Left kidney (tissue), 8 donors: ENCODE measurements at places on chromosomes 1 and 21. TPM values are rescaled to one million over a fixed set of nuclear protein-coding genes. Genes with fewer than 3 reads are reported as not detected.

The RIPPLY3 gene
- polyA plus RNA-seq = 3.1 TPM

The RAB3B gene
- 7.3 TPM for polyA plus RNA-seq

DNA sequence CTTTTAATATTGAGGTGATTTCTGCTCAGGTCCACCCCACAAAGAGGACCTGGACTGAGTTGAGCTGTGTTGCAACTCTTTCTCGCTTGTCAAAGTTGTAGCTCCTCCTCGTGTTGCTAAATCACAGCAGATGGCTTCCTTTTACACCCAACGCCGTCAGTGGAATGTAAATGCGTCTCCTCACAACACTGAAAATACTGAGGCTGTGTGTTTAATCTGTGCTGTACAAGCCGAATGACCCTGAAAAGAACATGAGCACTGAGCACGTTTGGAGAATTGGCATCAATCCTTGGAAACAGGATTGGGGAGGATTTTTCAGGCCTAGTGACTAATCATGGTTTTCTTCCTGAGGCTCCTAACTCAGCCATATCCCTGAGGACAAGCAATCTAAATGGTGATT, 196.0 kb downstream of the CRB1 start:
- peak; percentile 54 for DNase-seq

DNA sequence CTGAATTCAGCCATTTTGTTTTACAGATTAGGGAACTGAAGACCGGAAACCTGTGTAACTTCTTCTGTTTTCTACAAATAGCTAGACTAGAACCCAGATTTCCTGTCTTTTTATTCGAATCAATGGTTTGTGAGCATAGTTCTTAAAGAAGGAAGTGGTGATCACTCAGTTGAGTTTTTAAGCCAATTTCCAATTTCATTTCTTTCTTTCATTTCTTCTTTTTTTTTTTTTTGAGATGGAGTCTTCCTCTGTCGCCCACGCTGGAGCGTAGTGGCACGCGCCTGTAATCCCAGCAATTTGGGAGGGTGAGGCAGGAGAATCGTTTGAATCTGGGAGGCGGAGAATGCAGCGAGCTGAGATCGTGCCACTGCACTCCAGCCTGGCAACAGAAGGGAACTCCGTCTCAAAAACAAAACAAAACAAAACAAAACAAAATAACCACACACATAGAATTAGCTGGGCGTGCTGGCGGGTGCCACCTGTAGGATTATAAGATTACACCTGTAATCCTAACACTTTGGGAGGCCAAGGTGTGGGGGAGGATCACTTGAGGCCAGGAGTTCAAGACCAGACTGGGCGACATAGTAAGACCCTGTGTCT, 3.0 kb upstream of the MDM4 start:
- no peak for DNase-seq

GRCh38 chr1:45359882-45360513, 19.8 kb upstream of the MUTYH start:
- peak; percentile 58 for DNase-seq

- DNase-seq = no peak
Measured at GRCh38 chr1:17121881-17122280, 2.6 kb upstream of the PADI2 start.

- no peak for DNase-seq
Measured at GRCh38 chr1:37708471-37708870, 16.2 kb downstream of the CDCA8 start.

DNA sequence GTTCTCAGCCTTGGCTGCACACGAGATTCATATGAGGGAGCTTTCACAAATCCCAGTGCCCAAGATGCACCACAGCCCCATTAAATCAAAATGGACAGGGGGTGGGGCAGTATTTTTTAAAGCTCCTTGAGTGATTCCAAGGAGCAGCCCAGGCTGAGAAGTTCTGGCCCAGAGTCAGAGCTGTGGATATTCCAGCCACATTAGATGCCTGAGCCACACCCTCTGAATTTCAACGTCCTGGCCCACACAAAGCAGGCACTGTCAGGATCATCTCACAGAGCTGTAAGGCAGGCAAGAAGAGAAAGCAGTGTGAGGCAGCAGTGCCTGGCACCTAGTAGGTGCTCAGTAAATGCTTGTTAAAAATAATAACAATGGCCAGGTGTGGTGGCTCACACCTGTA, 37.4 kb downstream of the PAX7 start:
- no peak for DNase-seq

DNA sequence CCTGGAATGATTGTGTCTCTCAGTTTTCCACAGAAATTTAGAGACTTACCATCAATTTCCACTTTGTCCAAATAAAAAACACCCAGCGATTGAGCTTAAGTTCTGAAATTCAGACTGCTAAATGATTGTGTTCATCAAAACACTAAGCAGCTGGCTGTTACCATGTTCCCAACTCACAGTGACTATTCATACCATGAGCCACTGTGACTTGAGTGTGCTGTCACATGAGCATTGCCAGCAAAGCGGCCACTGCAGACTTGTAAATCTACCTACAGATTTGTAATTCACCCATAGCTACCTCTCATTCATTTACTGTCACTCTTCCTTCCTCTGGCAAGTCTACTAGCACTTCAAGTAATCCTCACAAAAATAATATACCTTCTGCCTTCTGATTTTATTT, 17.2 kb upstream of the PRKAB2 start:
- DNase-seq = no peak

DNA sequence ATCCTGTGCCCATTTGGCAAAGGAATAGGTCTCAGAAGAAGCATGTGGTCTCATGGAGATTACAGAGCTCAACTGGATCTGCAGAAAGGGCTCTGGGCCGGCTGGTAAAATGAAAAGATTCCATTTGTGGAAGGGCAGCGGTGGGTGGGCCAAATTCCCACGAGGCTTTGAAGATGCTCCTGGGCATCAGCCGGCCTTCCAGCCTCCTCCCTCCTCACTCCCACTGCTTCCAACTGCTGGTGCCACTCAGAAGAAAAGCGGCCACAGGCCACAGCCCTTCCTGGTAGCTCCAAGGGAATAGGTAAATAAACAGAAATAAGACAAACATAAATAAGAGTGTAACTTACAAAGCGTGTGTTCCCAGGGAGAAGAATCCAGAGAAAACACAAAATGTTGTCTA, 136.3 kb upstream of the SLC44A3 start:
- no peak for DNase-seq

DNA sequence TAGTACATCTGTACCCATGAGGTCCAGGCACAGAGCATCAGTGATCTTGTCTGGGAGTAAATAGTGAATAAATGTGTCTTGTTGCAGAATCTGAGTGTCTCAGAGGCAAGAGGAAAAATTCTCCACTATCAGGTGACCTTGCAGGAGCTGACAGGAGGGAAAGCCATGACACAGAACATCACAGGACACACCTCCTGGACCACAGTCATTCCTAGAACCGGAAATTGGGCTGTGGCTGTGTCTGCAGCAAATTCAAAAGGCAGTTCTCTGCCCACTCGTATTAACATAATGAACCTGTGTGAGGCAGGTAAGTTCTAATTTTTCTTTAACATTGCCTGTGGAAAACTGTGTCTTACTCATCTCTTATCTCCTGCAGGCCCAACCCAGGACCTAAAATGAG, 43.1 kb downstream of the IL12RB2 start:
- DNase-seq = no peak

GRCh38 chr1:6928106-6928885, 143.0 kb downstream of the CAMTA1 start:
- no peak for DNase-seq

DNA sequence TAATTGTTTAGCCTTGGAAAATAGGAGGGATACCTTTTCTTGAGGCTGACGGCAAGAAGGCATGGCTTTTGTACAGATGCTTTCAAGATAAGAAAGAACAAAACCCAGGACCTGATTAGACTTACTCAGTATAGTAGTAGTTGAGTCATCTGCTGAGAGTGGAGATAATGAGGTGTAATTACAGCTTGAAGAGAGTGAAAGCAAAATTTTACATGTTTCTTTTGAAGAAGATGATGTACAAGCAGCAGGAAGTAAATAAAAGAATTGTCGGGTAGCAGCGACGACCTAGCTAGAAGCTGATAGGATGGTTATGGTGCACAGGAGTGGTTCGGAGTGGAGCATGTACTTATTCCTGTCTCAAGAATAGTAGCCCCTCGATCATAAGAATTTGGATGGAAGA, 6.6 kb downstream of the ANGPTL1 start:
- no peak for DNase-seq

DNA sequence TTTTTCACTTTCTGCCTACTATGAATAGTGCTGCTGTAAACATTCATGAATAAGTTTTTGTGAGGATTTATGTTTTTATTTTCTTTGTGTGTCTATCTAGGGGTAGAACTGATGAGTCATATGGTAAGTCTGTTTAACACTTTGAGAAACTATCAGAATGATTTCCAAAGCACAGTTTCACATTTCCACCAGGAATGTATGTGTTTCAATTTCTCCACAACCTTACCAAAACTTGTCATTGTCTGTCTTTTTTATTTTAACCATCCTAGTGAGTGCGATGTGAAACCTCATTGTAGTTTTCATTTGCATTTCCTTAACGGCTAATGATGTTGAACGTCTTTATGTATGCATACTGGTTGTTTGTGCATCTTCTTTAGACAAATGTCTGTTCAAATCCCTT, 23.5 kb downstream of the RNASEL start:
- no peak for DNase-seq

- no peak for DNase-seq
Measured at GRCh38 chr1:173042806-173043205, 7.9 kb downstream of the TNFSF18 start.

DNA sequence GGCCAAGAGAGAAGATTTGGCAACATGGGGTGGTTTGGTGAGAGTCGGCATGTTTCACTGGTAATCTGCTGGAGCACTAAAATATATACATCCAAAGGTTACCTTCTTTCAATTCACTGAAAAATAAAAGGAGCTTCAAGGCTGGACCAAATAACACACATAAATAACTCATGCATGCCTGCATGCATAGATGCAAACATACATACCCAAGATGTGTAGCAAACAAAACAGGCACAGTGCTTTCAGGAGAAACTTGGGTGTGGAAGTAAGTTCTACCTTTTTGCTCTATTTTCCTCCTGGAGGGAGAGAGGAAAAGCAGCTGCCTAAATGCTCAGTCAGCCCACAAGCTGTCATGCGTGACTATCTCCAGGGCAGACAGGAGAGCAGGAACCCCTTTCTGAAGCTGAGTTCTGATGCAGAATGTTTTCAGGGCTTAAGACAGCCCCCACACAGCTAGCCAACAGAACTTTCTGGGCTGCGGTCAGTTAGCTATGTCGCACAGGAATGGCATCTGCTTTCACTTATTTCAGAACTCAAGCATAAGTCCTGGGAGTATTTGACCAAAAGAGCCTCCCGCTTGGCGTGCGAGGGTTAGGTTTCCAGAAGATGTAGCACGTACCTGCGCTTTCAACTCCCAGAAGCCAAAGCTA, 166.2 kb downstream of the TOMM20 start:
- no peak for DNase-seq

- DNase-seq = no peak
Measured at GRCh38 chr1:151344291-151344690, 2.8 kb downstream of the RFX5 start.

GRCh38 chr21:44484498-44485253, 29.4 kb downstream of the LRRC3 start:
- no peak for DNase-seq
